Fibroblast of skin of right biceps (primary cell): ENCODE measurements at places on chromosomes 3 and 15.

DNA sequence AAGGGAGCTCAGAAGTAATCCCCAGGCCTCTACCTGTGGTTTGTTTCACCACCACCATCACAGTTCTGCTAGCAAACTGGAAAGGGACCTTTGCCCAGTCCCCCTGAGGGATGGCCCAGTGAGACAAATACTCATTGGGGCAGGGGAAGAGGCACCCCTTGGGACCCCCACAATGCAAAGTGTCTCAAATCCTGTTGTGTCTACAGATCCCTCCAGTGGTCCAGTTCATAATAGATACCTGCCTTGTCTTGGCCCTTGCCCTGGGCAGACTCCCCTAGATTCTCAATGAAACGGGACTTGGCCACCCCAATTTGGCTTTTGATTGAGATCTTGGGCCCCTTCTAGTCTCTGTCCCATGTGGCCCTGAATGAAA is 43.8 kb upstream of the RAB6B start:
- DNase-seq = no peak

DNA sequence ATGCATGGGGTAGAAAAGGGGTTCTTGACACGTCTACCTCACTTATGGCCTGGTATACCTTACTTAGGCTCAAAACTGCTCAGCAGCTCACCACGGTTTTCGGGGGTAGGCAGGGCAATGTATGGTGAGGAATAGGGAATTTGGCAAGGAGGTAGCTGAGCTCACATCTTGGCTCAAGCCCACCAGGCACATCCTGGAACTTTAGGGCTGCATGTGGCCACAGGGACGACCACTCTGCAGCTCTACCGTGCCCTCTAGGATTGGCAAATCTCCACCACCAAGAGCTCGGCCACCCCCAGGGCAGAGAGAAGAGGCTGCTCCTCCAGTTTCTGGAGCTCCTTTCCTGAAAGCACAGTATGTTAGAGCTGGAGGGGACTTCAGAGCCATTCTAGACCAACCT is 69.7 kb downstream of the MRPL46 start:
- no peak for DNase-seq

DNA sequence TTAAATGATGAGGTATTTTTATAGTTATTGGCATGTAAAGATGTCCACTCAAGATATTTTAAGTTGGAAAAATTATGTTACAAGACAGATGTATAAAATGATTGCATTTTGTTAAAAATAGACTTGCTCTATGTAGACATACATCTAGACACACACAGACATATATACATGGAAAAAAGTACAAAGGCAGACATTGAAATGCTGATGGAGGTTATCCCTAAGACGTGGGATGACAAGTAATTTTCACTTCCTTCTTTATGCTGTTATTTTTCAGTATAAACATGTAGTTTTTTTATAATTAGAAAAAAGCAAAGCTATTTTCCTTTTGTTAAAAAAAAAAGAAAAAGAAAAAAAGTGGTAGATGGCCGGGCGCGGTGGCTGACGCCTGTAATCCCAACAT is 7.2 kb downstream of the HOMER2 start:
- no peak for DNase-seq

- peak; percentile 76 for DNase-seq
Measured at GRCh38 chr3:2354702-2355101, 256.0 kb downstream of the CNTN4 start.

DNA sequence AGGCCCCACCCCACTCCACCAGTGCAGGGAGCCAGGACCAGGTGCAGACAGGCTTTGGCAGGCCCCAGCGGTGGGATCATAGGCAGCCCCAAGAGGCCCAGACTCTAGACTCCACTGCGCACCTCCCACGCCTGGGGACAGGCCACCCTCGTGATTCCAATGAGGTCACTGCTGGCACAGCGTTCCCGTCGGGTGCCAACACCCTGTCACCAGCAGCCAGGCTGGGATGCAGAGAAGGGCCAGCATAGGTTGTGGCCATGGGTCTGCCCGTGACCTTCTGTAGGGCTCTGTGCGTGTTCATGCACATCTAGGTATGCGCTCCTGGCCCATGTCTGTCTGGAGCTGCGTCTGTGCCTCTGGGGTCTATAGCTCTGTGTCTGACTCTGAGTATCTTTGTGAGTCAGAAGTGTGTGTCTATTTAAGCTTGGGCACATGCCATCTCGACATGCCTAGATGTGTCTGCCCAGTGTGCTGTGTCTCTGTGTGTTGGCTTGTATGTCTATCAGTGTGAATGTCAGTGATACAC is 13.0 kb downstream of the VIPR1 start:
- no peak for DNase-seq

DNA sequence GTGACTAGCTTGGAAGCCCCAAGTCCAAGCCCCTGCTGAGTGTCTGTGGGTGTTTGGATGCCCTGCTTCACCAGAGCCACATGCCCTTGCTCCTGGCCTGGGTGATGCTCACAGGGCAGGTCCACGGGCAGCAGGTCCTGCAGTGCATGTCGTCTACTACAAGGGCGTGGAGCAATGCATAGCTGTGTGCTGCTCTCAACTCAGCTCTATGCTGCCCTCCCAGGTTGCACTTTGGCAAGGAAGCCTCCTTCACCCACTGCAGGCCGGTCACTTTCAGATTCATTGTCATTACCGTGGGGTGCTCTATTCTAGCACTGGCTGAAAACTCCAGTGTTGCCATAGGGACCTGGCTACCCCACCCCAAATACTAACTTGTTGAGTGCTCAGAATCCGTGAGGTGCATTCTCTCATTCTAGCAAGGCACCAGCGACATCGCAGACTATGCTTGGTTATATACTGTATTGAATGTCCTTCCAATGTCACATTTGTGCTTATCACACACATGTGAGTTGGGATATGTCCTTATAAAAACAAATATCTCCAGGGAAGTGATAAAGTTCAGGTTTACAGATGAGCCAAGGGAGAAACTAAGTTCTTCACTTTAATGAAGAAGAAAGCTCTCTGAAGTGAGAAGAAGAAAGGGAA is 51.8 kb downstream of the GRAMD1C start:
- DNase-seq = no peak

DNA sequence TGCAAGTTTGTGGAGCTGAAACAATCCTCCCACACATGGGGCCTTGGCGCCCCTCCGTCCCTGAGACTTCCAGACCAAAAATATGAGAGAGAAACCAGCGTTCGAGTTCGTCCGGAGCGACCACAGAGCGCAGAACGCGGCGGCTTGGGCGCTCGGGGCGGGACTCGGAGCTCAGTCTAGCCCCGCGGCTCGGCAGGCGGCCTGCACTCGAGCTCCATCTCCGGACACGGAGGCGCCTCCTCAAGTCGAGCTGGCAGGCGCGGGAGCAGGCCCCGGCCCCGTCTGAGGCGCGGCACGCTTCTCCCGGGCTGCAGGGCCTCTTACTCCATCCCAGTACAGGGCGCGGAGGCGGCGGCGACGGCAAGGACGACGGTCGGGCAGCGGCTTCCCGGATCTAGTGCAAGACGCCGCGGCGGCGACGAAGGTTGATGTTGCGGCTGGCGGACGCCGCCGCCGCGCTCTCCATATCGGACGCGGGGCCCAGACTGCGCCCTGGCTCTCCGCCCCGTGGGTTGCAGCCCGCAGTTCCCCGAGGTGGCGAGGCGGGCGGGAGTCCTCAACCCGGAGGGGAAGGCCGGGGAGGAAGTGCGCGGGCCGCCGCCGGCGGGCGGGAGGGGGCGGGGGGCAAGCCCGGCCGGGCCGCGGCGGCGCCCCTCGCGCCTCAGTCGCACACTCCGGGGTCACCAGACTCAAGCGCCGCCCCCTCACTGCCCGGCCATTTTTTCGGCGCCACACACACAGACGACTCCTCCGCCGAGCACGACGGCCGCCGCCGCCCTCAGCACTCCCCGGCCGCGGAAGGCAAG is 674 bp downstream of the MSL2 start:
- peak; percentile 82 for DNase-seq

- no peak for DNase-seq
Measured at GRCh38 chr15:52164631-52165265, 26.4 kb downstream of the GNB5 start.

- DNase-seq = no peak
Measured at GRCh38 chr3:155683344-155683720, 61.5 kb downstream of the PLCH1 start.

DNA sequence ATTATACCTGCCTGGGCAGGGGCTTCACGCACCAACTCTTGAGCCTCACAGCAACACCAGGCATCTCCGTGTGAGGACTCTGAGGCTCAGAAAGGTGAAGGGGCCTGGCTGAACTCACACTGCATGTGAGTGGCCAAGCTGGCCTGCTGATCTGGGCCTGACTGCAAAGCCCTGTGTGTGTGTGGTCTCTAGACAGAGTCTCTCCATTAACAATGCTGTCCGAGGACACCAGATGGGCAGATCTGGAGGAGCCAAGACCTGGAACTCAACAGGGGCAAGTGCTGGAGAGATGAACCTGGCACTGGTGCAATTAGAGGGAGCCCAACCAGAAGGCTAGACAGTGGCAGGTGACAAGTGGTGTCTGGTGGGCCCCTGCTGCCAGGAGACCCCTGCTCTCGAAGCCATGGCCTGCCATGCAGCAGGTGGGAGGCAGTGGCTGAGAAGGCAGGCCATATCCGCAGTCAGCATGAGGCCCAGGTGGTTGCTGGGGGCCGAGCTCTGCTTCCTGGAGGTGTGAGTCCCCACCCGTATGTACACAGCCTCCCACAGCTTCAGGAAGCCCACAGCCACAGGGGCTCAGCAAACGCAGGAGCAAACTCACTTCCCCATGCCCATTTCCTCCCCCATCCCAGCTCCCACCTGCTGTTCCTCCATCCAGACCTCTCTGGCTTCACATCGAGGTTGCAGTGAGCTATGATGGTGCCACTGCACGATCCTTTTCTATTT is 39.0 kb downstream of the CYP11A1 start:
- DNase-seq = no peak

- DNase-seq = no peak
Measured at GRCh38 chr3:114872050-114872449, 275.0 kb downstream of the ZBTB20 start.

DNA sequence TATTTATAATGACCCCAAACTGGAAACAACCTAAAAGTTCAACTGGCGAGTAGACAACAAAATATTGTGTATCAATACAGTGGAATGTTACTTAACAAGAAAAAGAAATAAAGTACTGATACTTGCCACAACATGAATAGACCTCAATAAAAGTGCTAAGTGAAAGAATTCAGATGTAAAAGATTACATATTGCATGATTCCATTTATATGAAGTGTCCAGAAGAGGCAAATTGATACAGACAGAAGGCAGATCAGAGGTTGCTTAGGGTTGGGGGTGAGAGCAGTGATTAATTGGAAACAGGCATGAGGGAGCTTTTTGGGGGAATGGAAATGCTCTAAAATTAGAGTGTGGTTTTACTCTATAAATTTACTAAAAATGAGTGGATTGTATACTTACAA is 183.3 kb downstream of the SATB1 start:
- DNase-seq = peak; percentile 1

- DNase-seq = peak; percentile 64
Measured at GRCh38 chr3:11077466-11077865, 76.8 kb upstream of the HRH1 start.

- no peak for DNase-seq
Measured at GRCh38 chr15:92102395-92102755, 248.9 kb downstream of the SLCO3A1 start.

DNA sequence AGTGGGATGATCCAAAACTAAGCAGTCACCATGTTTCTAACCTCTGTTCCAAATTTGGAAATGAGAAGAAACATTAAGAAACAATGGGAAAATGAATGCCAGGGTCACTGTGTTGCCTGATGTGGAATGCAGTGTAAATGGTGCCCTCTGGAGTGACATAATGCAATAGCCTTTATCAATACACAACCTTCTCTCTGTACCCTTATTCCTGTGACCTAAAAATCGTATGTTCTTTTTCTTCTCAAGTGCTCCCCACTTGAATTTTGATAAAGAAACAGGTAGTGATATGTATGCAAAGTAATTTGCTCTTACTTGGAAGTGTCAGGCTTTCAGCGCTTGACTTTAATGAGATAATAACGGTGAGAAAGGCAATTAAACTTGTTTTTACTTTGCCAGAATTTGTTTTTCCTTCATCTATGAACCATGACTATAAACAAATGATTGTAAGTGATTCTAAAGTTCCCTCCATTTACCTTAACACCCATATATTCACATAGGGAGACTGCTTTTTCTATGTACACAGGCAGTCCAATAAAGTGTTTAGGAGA is 145.8 kb upstream of the THRB start:
- peak; percentile 50 for DNase-seq

- peak; percentile 69 for DNase-seq
Measured at GRCh38 chr15:101455291-101456025, 34.0 kb downstream of the PCSK6 start.

DNA sequence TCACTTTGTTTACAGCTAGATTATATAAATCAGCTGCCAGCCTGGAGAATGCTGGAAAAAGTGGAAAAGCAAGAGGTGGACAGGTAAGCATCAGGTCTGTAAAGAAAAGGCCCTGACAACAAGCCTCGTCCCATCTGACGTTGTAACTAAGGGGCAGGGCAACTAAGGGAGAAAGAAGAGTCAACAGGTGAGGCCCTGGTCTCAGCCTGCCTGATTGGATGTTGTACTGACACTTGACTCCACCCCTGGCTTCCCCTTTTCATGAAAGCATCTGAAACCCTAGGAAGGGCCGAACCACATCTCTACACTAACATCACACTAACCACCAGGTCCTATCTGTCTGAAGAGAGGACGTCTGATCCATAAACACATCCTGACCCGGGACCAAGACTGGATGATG is 357.6 kb upstream of the CFAP20DC start:
- DNase-seq = no peak

DNA sequence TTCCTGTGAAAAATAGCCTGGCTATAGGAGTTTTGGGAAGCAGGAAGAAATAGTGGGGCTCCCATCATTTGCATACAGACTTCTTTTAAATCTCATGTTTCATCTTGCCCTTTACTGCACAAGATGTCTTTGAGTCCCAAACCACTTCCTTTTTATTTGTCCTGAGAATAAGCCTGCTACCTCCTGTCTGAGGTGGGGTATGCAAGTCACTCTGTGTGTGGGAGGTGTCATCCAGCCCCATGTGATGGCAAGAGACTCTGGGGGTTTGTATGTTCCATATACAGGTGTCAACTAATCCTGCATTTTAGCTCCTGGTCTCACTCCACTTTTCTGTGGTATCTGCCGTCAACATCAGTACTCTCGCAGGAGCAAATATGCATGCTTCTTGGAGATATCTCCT is 102.0 kb downstream of the OTOL1 start:
- no peak for DNase-seq

- peak; percentile 34 for DNase-seq
Measured at GRCh38 chr3:134366928-134367811, 7.1 kb downstream of the AMOTL2 start.

- no peak for DNase-seq
Measured at GRCh38 chr3:116150655-116151167, 294.6 kb downstream of the LSAMP start.
